Esophagus mucosa (tissue), 1 donor: ENCODE measurements at places on chromosomes 13 and 19. TPM values are rescaled to one million over a fixed set of nuclear protein-coding genes. Genes with fewer than 3 reads are reported as not detected.

The GNG7 gene
- 0.68 TPM for total RNA-seq

The PCDH20 gene
- 0.16 TPM for total RNA-seq

The ATXN8OS gene
- total RNA-seq = not detected

DNA sequence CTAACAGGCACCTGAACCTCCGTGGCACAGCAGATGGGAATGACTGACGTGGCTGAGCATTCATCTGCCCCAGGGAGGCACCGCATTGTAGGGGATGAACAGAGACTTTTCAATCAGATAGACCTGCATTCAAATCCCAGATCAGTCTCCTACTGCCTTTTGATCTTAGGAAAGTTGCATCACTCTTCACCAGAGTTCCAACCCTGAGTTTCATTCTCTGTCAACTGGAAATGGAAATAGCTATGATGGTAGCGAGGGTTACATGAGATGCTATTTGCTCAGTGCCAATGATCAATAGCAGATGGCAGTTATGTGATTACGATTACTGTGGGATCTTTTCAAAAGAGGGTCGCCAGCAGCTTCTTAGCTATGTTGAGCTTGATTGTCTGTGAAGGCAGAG lies 189.3 kb upstream of the RFC3 start:
- ATAC-seq = no peak

- ATAC-seq = no peak
Measured at GRCh38 chr19:14890643-14891379, 4.9 kb upstream of the OR7A17 start.

DNA sequence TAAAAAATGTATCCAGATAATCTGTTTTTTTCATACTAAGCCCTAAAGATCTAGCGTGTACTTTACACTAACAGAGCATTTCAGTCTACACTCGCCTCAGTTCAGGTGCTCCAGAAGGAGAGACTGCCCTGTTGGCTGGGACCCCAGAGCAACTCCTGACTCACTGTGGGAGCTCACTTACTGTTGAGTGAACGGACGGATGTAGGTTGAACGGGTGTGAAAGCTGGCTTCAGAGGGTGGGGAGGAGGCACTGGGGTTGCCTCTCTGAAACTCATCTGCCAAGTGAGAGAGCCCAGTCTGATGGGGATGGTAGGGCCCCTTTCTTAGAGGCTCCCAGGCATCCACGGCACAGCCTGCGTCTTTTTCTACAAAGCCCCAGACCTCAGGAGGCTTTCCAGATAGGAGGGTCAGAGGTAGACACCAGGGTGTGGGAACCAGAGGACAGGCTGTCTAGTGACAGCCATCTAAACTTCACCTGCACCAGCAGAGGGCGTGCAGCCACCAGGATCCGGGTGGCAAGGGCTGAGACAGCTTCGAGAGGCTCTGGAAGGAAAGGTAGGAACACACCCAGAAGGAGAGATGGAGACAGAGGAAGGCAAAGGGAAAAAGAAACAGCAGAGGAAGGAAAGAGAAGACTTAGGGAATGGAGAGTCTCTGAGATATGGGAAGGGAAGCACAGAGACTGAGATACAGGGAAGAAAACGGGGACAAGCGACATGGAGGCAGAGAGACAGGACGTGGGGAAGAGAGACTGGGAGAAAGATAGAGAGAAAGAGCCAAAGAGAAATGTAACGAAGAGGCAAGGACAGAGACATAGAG lies 3.7 kb downstream of the KASH5 start:
- peak; percentile 76 for ATAC-seq

- ATAC-seq = no peak
Measured at GRCh38 chr19:18225702-18226468, at the start of gene PDE4C. Gene PDE4C (minus strand): TSS chr19:18226438. CDS start chr19:18226415, 23 bp downstream.
